ENCODE measurements at places on chromosomes 7 and 10.

DNA sequence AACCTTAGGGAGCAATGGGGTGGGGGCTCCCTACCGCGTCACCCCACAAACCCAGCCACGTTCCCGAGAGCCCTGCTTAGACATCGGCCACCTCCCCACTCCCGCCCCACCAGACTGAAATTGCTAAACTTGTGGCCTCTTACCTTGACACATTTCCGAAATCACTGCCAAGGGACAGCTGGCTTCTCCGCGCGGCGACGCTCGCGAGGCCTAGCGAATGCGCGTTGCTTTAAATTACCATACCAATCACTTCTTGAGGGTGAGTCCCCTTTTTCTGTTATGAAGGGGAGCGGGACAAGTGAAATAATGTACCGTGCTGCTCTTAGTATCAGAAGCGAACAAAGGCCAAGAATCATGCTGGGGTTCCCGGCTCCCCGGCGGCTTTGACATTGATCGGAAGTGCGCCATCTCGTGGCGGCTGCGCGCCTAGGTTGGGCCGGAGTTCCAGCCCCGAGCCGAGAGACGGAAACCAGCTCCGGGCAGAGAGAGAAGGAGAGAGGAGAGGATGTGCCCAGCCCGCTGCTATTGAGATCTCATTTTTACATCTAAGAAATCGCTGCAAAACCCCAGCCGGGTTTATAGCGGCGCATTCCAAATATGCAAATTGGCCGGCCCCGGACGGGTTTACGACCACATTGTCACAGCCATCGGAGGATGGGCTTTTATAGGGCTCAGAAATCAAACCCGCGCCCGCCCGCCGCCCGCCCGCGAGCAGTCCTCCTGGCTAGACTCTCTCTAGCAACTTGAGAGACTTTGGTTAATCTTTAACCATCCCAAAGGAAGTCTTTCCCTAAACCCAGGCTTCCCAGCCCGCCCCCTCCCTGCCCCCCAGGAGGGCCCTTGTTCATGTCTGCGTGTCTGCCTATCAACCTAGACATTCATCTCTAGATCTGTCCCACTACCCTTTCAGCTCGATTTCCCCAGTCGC, 5.3 kb downstream of the HOXA11 start:
- DNase-seq, result no peak

- DNase-seq, result no peak
Measured at GRCh38 chr10:4234661-4235060, 449.7 kb upstream of the KLF6 start.

- DNase-seq, result no peak
Measured at GRCh38 chr10:128257428-128257827, 131.2 kb upstream of the MKI67 start.

- DNase-seq, result no peak
Measured at GRCh38 chr10:31033147-31033546, 1.5 kb upstream of the ZNF438 start.

DNA sequence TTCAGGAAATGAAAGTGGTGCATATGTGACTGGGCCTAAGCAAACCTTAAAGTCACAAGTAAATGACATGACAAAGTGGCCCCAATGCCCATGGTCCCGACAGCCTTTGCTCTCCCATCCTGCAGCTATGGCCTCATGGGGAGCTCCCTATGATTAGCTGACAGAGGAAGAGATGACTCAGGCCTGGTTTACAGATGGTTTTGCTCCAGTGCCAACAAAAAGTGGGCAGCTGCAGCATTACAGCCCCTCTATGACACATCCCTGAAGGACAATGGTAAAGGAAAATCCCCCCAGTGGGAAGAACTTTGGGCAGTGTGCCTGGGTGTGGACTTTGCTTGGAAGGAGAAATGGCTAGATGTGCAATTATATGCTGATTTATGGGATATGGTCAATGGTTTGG, 105.1 kb upstream of the ADCY1 start:
- no peak for DNase-seq

DNA sequence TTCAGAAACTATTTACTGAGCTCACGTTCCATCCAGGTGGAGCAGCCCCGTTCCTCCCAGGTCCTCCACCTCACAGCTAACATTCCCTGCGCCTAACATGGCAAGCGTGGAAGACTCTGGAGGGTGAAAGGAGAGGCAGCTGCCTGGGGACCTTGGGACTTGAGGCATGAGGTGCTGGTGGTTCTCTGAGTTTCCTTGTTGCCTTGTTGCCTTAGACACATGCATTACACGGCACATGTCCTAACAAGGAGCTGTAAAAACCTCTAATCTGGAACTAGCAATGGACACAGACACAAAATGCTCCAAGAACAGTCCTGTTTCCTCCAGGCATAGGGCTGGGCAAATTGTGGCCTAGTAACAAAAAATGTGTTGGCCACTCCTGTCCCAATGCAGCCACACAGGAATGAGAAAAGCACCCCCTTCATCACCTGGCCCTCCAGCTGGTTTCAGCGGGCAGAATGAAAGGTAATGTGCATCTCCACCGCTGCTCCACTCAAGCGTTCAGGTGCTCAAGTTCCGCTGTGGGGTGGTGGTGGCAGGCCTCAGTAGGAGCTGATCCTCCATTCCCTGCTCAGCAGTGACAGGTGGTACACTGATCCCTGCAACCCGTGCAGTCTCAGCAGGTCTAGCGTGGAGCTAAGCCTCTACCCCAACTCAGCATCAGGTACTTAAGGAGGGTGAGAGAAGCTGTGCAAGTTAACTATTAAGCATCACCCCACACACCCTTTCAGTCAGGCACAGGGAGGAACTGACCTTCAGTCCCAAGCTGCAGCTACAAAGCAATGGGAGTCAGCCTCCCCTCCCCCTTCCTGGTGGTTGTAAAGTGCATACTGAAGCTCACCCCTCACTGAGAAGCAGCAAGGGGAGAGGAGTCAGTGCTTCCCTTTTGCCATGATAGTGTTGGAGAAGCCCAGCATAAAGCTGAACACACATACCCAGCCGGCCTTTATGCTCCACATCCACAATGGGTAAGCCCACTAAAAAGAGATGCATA, 382.8 kb downstream of the SDK1 start:
- no peak for DNase-seq

DNA sequence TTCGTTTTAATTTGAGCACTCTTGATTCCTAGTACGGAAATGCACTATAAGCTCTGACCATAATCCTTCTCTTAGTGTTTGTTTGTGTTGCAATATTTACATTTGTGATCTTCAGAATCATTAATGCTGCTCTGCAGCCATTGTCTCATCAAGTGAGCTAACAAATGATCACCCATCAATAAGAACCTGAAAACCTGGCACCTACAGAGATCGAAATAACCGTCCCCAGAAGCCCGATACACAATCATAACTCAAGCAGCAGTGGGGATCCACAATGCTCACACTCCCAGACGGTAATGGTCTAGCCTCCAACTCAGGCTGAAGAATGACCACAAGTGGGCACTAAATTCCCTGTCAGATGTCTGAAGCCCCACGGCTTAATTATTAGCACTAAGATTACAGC, 156.0 kb upstream of the NFE2L3 start:
- no peak for DNase-seq

DNA sequence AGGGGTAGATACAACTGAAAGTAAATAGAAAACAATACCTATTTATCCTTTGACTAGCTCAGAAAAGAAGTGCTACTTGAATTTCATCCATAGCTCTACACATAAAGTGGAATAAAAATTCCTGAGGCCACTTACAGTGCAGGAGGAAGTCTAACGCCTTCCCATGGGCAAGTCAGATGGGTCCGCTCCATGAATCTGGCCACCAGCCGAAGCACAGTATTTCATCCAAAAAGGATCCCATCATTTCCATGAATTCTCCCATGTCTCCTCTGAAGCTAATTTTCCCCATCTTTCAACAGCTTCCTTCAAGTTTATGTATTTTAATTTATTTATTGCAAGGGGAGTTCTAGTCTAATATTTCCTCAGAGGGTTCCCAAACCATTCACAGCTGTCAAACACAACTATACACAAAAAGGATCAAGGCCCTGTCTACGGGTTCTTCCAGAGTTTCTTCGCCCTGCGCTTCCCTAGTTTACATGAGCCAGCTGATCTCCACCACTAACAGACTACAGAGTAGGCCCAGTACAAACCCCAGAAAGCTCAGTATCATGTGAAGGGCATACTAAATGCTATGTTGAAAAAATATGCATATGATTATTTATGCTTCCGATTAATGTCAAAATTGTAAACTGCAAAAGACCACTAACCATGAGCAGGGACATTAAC, 184.7 kb downstream of the DOCK4 start:
- DNase-seq, result no peak

Measured in pulmonary artery endothelial cell (primary cell).